GM13977 (cell line): ENCODE measurements at places on chromosomes 16 and 17.

DNA sequence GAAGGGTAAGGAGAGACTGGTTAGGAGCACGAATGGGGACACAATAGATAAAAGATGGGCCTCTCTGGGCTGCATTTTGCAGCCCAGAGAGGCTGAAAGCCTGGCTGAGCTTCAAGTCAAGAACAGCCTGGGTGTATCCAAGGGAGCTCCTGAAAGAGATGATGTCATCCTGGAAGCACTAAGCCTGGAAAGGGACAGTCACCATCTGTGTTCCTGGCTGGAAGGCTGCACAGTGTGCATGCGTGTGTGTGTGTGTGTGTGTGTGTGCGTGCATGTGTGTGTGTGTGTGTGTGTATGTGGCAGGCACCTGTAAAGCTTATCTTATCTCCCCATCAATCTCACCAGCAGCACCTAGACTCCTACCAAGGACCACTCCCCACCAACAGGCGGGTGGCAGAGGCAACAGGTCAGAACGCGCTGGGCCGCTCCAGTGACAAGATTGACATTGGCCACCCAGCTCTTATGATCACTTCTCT, 44.1 kb downstream of the COG7 start:
- no peak for DNase-seq

GRCh38 chr17:9907131-9907530, 2.1 kb upstream of the RCVRN start:
- DNase-seq = no peak

DNA sequence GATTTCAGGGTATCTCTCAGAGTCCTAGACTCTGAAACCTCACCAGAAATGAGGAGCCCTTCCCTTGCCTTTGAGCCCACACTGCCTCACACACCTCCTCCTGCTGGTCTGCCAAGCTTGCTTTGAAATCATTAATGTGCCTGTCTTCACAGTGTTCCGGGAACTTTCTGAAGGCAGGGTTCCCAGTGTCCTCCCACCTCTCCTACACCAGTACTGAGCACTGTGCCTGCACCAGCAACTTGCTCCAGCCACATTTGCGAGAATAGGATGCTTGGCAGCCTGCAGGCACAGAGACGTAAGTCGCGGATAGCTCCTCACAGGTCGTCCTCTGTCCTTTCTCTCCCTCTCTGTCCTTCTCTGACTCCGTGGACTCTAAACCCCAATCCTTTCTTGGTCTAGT, 408.4 kb upstream of the EEF2KMT start:
- DNase-seq = no peak

- no peak for DNase-seq
Observed at GRCh38 chr17:9821921-9822320, at the start of gene GSG1L2. Gene GSG1L2 (minus strand): TSS chr17:9822079. CDS start chr17:9822071, 8 bp downstream.

DNA sequence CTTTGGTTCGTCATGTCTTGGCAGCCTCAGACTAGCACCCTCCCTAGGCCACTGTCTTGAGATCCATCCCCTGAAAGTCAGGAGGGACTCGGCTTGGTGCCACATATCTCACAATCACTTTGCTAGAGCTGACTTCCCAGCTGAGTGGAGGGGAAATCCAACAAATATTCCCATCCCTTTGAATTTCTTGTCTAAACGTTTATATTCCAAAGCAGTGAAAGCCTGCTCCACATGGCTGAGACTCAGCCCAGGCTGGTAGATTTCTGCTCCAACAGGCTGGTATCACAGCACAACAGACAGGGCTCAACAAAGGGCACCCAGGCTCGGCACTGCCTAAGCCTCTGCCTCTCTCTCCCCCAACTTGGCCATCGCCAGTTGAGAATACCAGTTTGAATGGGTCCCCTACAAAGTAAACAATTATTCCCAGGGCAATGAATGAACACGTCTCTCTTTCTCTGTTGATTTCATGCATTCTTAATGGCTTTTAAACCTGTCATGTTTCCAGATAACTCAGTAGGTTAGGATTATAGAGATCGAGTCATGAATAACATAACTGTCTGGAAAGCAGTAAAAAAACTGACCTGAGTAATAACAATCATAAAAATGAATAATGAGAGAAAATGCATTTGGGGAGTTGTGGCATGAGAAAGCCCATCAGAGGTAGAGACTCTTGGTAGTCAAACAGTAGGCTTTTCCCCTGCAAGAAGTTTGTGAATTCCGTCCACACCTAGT, 1.0 kb downstream of the KRT13 start:
- no peak for DNase-seq

- peak; percentile 68 for DNase-seq
Observed at GRCh38 chr16:84514874-84515835, 10.7 kb upstream of the MEAK7 start.

DNA sequence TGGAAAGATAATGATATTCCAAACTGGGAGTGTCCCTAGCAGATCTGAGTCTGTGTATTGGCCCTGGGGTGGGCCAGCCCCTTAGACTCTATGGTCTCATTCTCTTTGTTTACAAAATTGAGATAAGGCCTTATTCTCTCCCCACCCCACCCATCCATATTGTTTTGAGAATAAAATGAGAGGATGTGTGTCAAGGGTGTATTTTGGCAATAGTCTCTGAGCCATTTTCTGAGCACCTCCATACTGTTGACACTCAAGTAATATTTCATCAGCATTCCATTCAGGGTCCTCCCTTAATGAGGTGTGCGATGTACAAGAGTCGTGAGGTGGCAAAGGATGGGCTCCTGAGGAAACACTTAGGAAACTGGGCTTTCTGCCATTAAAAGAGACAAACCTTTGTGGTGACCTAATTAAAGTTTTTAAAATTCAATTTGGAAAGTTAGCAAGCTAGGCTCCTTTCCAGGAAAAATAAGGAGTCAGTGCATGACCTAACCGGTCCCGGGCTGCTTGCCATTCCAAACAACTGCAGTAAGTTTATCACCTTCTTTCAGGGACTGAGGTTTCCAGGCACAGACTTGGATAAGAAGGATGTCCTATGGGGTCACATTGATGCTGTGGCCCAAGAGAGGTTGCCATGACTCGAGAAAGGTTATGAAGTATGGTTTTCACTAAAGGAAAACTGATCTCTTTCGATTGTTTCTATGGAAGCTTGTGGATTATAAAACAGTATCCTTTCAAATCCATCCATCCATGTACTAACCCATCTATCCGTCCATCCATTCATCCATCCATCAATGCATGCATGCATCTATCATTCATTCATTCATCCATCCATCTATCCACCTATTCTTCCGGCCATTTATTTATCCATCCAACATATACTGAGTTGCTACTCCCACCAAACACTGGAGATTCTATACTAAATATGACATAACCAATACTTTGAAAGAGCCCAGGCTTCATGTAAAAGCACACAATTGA, 443.3 kb downstream of the UTP18 start:
- DNase-seq = no peak

GRCh38 chr17:1519678-1520077, 3.3 kb upstream of the INPP5K start:
- DNase-seq = no peak

DNA sequence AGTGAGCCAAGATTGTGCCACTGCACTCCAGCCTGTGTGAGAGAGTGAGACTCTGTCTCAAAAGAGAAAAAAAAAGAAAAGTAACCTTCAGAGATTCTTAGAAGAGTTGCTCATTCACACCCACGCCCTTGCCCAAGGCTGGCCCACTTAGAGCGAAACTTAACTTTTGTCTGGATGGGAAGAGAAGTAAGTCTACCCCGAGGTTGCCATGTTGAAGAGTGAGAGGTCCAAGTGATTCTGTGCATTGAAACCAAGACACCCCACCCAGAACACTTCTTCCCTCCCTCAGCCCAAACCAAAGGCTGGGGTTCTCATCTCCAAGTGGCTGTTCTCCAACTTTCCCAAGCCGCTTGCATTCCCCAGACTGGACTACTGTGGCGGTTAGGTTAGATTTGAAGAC, 2.4 kb upstream of the CISD3 start:
- no peak for DNase-seq

DNA sequence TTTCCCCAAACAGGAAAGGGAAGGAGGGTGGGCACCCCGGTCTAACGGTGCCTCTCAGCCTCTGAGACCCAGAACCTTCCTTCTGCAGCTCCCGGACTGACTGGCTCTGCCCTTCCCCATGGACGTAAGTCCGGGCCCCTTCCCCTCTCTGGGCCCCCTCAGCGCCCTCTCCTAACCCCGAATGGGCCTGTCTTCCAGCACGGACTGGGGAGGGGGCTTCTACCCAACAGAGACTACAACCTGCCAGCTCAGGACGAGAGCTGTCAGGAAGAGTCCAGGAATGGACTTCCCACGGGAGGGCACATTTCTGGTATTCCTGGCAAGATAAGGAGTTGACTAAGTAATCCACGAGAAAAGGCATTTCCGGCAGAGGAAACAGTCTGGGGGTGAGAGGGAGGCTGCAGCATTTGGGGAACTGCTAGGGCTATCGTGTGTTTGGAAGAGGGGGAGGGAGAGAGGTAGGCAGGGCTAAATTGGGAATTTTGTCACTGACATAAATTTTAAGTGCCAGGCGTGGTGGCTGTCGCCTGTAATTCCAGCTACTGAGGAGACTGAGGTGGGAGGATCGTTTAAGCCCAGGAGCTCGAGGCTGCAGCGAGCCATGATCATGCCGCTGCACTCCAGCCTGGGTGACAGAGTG, 12.1 kb upstream of the ALDOA start:
- DNase-seq = no peak

- DNase-seq = no peak
Observed at GRCh38 chr17:78655251-78655940, 78.2 kb upstream of the DNAH17 start.

GRCh38 chr17:29038085-29038795, 4.7 kb upstream of the PIPOX start:
- DNase-seq = no peak

DNA sequence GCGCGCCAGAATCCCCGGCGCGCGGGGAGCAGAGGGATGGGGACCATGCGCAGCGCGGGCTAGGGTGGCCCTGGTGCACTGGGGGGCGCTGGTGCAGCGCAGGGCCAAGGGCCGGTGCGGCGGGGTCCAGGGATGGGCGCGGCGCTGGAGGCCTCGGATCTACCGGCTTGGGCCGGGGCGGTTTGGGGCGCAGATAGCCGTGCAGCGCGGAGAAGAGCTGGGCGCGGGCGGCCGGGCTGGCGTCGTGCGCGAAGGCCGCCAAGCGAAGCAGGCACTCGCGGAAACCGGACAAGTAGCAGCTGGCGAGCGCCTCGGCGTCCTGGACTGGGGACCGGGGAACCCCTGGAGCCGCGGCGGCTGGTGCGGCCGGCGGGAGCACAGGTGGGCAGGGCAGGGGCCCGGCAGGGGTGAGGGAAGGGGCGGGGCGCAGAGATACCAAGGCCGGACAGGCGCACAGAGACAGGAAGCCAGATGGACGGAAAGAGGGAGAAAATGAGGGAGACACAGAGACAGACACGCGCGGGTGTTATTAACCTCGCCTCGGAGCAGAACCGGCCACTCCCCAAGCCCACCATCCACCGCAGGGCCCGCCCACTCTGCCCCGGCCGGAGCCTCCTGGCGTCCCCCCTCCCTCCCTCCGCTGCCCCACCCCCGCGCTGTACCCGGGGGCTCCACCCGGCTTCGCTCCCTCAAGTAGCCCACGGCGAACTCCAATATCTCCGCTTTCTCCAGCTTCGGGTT, 2.1 kb downstream of the HES7 start:
- DNase-seq = peak; percentile 78

GRCh38 chr16:3601614-3602319, 9.6 kb downstream of the SLX4 start:
- DNase-seq = no peak

DNA sequence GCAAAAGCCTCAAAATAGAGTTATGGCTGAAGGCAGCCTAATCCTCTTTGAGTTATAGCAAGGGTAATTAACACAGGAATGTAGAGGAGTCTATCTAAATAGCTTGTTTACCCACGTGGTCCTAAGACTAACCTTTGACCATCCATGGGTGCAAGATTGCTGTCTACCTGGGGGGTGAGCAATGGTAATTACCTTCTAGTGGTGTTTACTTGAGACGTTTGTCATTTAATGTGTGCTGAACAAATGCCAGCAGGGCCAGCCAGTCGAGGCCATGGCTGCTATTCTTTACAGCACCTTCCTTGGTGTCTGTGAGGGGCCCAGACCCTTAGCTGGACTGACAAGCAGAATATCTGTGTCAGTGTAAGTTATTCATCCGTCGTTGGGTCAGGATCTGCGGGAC, 13.9 kb upstream of the PRPSAP1 start:
- no peak for DNase-seq

DNA sequence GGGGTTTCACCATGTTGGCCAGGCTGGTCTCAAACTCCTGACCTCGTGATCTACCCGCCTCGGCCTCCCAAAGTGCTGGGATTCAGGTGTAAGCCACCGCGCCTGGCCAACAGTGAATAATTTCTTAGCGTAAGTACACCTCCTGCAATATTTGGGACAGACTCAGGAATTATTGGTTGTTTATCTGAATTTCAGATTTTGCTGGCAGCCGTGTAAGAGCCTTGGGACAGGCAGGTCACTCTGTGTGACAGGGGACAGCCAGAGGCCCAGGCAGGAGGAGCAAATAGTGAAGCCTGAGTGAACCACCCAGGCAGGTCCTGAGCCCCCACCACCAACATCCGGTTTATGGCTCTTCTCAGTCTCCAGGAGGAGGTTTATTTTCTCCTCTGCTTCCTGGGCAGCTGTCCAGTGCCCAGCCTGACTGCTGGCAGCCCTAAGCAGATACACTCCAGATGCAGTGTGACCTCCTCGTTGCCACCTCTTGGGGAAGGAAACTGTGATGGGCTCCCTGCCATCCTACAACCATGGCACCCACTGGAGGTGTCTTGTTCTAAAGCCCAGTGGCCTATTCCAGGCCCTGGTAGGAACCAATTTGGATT, 26.2 kb upstream of the ADORA2B start:
- DNase-seq = no peak

DNA sequence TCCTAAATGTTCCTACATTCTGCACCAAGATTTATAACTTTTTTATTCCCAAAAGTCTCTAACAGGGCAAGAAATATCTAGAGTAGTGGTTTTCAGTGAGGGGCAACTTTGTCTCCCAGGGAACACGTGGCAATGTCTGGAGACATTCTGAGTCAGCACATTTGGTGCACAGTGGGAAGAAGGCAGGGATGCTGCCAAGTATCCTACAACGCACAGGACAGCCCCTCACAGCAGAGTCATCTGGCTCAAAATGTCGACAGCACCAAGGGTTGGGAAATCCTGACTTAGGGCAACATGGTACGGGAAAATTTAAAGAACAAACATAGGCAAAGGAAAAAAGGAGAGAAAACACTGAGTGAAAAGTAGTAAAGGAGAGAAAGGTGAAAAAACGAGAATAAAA, 61.8 kb downstream of the SMG6 start:
- DNase-seq = no peak

DNA sequence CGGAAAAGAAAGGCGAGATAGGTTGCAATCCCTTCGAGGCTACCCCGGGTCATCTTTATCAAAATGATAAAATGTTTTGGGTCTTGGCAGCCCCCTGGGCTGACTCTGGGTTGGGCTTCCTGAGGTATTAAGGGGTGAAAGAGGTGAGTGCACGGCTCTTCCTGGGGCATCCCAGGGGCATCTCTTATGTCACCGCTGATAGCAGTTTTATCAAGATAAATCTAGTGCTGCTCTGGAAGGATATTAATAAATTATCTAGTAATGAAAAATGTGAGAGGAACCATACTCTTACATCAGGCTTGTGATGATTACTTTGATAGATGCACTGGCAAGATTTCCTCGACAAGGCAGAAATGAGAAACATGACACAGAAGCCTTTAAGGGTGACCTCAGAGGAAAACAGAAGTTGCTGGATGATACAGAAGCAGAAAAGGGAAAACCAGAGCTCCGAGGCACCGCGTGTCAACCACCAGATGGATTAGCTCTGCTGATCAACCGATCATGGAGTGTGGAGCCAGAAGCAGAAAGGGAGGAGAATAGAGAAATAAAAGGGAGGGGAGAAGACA, 491.3 kb downstream of the TMEM114 start:
- no peak for DNase-seq

- no peak for DNase-seq
Observed at GRCh38 chr17:69528035-69528434, 113.5 kb downstream of the MAP2K6 start.

GRCh38 chr16:57277586-57277985, 6.9 kb downstream of the PLLP start:
- DNase-seq = peak; percentile 32
